ENCODE measurements at places on chromosomes 1 and 21.

GRCh38 chr1:114314098-114314497, 160.4 kb upstream of the SYT6 start:
- no peak for DNase-seq

DNA sequence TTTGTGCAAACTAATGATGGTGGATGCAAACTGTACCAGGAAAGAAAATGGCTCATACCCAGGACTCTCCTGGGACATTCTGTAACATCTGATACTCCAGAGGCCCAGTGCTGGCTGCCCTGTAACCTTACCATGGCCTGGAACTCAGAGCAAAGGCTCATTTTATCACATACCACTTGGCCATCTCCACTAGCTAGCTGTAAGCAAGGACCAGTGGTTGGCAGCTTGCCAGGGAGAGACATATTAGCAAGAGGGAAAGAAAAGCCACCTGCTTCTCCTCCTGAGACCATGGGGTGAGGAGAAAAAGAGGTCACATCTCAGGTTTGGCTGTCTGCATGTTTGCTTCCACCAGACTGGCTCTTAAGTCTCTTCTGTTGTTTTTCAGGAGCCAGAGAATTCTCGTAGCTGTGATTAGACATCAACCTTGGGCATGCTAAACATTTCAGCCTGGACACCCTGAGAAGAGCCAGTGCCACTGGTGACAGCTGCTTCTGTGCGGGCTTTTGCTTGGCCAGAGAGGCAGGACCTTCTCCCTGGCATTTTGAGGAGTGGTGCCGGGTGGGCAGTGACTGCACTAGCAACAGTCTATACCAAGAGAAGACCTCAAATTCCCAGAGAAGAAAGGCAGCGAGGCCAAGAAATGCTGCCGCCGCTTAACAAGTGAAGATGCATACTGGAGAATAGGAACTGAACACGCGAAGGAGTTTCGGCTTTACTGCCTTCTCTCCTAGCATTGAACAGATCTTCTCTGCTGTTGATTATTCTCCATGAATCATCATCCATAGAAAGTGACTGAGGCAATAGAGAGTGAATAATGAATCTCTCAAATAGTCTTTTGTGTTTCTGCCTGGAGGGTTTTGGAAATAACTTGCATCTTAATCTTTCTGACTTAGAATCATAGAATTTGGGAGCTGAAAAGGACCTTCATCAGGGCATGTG, 6.7 kb upstream of the INKA2 start:
- no peak for DNase-seq

GRCh38 chr1:19367584-19368041, 55.5 kb downstream of the SLC66A1 start:
- no peak for DNase-seq

- no peak for DNase-seq
Observed at GRCh38 chr1:185645162-185645640, 89.0 kb upstream of the HMCN1 start.

DNA sequence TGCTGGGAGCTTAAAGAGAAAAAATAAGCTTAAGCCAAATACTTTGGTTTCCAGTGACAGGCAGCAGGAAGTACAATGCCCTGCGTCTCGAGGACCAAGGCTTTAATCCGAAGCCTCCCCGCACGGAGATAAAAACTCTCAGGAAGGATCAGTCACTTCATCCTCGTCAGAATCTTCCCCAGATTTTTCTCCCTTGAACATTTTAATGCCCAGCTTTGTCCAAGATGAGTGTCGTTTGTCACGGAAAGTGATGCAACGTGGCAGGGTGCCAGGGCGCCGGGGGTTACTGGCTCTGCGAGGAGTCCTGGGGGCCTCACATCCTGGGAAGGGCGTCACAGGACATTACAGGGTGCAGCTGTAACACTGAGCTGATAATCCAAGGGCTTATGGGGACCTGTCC, 25.2 kb upstream of the PCBP3 start:
- no peak for DNase-seq

GRCh38 chr1:161139766-161140165, 7.3 kb upstream of the DEDD start:
- peak; percentile 56 for DNase-seq

DNA sequence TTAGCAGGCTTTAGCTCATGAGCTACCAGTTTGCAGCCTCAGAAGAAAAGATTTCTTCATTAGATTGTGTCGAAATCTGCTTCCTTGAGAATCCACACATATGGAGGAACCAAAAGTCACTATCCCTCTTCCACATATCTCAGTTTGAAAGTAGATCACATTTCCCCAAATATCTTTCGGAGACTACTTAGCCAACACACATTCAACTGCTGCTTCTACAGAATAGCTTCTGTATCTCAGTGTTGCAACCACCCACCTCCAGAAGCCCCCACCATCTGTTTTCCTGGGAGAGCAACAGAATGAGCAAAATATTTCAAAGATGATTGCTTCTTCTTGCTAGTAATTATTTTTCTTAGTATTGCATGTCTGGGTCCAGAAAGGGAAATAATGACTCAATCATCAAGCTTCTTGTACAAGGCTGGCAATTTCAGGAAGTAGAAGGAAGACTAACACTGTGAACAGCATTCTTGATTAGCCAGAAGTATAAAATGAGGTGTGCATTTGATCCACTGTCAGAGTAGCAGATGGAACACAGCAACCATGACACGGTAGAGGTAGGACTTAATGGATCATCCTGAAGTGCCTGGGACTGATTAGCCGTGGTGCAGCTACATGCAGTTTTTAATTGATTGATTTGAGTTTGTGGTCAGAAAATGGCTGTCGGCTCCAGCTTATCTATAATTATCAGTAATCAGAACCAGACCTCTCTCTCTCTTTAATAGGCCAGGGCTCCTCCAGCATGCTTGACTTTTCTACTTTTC, 24.9 kb downstream of the ZC3H11B start:
- no peak for DNase-seq

DNA sequence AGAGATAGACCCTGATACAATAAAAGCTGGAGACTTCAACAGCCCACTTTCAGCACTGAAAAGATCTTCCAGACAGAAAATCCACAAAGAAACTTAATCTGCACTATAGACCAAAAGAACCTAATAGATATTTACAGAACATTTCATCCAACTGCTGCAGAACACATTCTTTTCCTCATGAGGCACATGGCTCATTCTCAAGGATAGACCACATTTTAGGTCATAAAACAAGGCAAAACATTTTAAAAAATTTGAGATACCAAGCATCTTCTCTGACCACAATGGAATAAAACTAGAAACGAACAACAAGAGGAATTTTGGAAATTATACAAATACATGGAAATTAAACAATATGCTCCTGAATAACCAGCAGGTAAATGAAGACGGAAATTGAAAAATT, 15.0 kb upstream of the IL20 start:
- no peak for DNase-seq

DNA sequence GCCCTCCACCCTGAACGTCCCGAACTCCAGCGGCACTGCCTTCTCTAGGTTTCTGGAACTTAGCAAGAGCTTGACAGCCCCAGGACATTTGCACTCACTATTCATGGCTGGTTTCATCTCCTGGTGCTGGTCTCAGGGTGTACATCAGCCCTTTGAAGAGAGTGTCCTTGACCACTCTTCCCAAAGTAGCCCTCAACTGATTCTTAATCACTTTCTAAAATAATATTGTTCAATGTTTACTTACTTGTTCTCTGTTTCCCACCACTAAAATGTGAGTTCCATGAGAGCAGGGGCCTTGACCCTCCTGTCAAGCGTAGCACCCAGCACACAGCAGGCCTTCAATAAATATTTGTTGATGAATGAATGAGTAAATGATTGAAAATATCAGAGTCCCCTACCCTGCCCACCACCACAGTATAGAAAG, 262.5 kb downstream of the RHOU start:
- no peak for DNase-seq

Data from left kidney (tissue), 8 donors.